Naive thymus-derived CD4-positive, alpha-beta T cell (primary cell): ENCODE measurements at places on chromosomes 1 and 21.

DNA sequence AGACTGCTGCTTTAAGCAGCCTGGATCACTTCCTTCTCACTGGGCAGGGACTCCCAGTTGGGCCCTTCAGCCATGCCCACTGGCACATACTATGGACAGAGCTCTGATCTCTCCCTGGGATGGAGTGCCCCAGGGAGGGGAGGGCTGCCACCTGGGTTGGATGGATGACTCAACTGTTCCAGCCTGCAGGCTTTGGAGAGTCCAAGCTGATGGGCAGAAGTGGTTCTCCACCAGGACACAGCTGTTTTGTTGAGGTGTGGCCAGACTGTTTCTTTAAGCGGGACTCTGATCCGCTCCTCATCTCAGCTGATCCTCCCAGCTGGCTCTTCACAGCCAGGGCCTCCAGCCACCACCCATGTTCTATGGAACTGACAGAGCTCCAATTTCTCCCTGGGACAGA is 166.9 kb downstream of the MAGI3 start:
- no peaks in the 10 kb centered on the region for H3K36me3 ChIP-seq
- H3K4me1 ChIP-seq = no peaks in the 10 kb centered on the region
- no peak for DNase-seq
- no peaks in the 10 kb centered on the region for H3K27me3 ChIP-seq
- no peak overlapping the region for H3K4me3 ChIP-seq
- no peak overlapping the region for H3K27ac ChIP-seq

GRCh38 chr1:223770621-223771315 is 58.4 kb downstream of the CAPN2 start:
- no peak overlapping the region for H3K27ac ChIP-seq
- no peak overlapping the region for H3K4me3 ChIP-seq
- H3K4me1 ChIP-seq = no peaks in the 10 kb centered on the region
- DNase-seq = no peak
- H3K36me3 ChIP-seq = peaks cover 41% of the 10 kb centered on the region

- no peaks in the 10 kb centered on the region for H3K4me1 ChIP-seq
- H3K27me3 ChIP-seq = no peaks in the 10 kb centered on the region
- H3K27ac ChIP-seq = no peak overlapping the region
Measured at GRCh38 chr1:218495931-218496330, 150.8 kb downstream of the TGFB2 start.

GRCh38 chr1:226420897-226421296 is 13.0 kb upstream of the PARP1 start:
- H3K27me3 ChIP-seq = no peaks in the 10 kb centered on the region
- H3K4me3 ChIP-seq = no peak overlapping the region
- no peak for DNase-seq
- H3K4me1 ChIP-seq = peaks cover 11% of the 10 kb centered on the region
- no peaks in the 10 kb centered on the region for H3K36me3 ChIP-seq

- no peaks in the 10 kb centered on the region for H3K36me3 ChIP-seq
- no peaks in the 10 kb centered on the region for H3K27me3 ChIP-seq
- H3K4me1 ChIP-seq = peaks cover 4% of the 10 kb centered on the region
Measured at GRCh38 chr1:109979489-109980091, 5.0 kb upstream of the AHCYL1 start.

GRCh38 chr1:43232074-43232473 is 37.7 kb upstream of the TMEM125 start:
- no peaks in the 10 kb centered on the region for H3K36me3 ChIP-seq
- no peaks in the 10 kb centered on the region for H3K4me1 ChIP-seq
- DNase-seq = no peak
- no peak overlapping the region for H3K27ac ChIP-seq
- H3K27me3 ChIP-seq = no peaks in the 10 kb centered on the region

DNA sequence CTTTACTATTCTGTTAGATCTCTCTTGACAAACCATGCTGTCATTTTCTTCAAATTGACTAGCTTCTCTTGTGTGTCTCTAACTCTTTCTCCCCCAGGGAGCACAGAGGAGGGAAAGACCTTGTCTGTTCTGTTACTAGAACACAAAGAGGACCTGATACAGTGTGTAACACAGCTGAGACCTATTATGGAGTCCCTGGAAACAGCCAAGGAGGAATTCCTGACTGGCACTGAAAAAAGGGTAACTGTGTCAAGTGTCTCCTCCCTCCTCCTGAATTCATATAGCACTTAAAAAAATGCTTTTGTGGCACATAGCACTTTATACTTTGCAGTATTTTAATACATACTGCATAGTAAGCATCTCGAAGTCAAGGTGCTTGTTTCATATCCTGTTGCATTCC is 50.6 kb downstream of the ZBTB40 start:
- H3K27me3 ChIP-seq = no peaks in the 10 kb centered on the region
- no peak overlapping the region for H3K4me3 ChIP-seq
- DNase-seq = no peak
- no peak overlapping the region for H3K27ac ChIP-seq
- H3K36me3 ChIP-seq = peaks cover 10% of the 10 kb centered on the region

DNA sequence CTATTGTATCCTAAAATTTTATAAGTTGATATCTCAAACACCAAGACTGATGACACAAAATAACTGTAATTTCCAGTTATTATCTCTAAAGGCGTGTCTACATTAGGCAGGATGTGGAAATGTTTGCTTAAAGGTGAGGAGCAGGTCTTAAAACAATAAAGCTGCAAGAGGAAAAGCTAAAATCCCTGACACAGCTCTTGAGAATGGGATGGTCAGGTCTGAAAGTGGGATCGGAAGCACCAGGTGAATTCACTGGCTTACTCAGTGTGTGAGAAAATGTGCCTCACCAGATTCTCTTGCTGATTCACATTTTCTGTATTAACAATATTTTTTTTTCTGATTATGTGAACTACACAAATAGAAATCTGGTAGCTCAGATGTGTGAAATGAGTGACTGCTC is 421.9 kb upstream of the ADAMTS5 start:
- H3K36me3 ChIP-seq = no peaks in the 10 kb centered on the region
- H3K4me1 ChIP-seq = no peaks in the 10 kb centered on the region
- no peak for DNase-seq
- H3K4me3 ChIP-seq = no peak overlapping the region
- no peak overlapping the region for H3K27ac ChIP-seq
- H3K27me3 ChIP-seq = no peaks in the 10 kb centered on the region

- H3K36me3 ChIP-seq = peaks cover 4% of the 10 kb centered on the region
- H3K27ac ChIP-seq = no peak overlapping the region
- peaks cover under 1% of the 10 kb centered on the region for H3K4me1 ChIP-seq
Measured at GRCh38 chr1:53332186-53332564, 4.3 kb upstream of the LRP8 start.

- H3K27me3 ChIP-seq = no peaks in the 10 kb centered on the region
- H3K4me1 ChIP-seq = no peaks in the 10 kb centered on the region
- DNase-seq = no peak
Measured at GRCh38 chr1:68538941-68539340, 42.1 kb upstream of the DEPDC1 start.

DNA sequence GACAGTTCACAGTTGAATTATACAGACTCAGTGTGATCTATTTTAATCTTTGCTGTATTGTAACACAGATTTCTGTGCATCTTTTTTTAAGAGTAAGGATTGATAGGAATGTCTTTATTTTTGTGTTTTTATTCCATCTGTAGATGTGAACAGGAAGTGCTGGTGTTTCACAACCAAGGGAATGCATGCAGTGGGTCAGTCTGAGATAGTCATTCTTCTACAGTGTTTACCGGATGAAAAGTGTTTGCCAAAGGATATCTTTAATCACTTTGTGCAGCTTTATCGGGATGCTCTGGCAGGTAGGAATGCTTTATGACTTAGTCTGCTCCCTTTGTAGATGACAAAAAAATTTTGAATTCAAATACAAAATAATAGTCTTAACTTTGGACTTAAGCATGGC is 84.5 kb downstream of the CC2D1B start:
- no peaks in the 10 kb centered on the region for H3K27me3 ChIP-seq
- no peak for DNase-seq
- no peaks in the 10 kb centered on the region for H3K36me3 ChIP-seq
- no peak overlapping the region for H3K27ac ChIP-seq
- H3K4me3 ChIP-seq = no peak overlapping the region

DNA sequence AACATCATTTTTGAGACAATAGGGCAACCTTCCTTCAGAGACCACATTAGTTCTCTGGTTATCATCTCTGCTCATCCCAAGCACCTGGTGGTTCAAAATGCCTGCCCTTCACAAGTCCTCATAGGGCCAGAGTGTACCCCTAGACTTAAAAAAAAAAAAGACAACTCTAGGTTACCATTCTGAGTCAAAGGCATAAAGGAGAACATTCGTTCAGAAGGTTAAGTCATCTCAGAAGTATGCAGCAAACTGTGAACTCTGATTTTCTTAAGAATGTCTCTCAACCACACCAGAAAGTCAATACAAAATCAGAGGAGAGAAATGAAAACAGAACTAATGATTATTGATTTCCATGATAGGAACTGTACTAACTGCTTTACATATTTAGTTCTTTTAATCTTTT is 9.2 kb upstream of the BEND5 start:
- no peaks in the 10 kb centered on the region for H3K36me3 ChIP-seq
- no peak overlapping the region for H3K27ac ChIP-seq
- no peaks in the 10 kb centered on the region for H3K4me1 ChIP-seq
- H3K27me3 ChIP-seq = no peaks in the 10 kb centered on the region
- no peak for DNase-seq

- no peak overlapping the region for H3K4me3 ChIP-seq
- DNase-seq = no peak
Measured at GRCh38 chr1:209434631-209435217, 148.8 kb upstream of the CAMK1G start.

DNA sequence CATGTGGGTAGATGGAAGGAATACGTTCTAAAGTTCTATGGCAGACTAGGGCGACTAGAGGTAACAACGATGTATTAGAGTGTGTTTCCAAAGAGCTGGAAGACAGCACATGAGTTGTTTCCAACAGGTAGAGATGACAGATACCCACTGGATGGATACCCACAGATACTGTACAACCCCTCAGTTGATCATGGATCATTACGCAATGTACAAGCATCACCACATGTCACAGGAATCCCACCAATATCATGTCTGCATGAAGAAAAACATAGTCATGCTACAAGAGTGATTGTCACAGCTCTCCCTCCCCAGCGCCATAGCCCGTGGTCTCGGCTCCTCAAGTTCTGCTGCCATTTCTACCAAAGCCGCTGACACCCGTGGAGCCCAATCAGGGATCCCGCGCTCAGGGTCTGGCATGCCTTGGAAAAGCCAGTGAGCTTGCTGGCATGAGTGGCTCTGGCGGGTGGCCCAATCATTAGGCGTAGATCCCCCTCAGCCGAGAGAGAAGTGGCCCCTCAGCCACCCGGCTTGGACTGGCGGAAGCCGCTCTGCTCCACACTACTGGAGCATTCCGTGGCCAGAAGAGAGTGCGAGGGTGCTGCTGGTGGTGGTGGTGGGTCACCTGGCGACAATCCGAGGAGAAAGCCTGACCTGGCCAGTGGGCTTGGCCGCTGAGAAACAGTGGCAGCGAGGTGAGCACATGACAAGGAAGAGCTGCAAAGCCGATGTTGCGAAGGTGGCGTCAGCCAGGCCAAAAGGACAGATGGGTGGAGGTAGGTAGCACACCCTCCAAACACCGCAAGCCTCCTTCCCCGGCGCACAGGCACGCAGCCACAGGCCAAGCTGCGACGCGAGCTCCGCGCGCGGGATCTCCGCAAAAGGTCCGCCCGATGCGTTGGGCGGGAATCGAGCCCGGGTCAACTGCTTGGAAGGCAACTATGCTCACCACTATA is 65.7 kb upstream of the FCGR2A start:
- H3K27ac ChIP-seq = no peak overlapping the region
- H3K27me3 ChIP-seq = peaks cover 5% of the 10 kb centered on the region
- H3K4me3 ChIP-seq = peak overlapping the region; percentile 37
- H3K4me1 ChIP-seq = no peaks in the 10 kb centered on the region

DNA sequence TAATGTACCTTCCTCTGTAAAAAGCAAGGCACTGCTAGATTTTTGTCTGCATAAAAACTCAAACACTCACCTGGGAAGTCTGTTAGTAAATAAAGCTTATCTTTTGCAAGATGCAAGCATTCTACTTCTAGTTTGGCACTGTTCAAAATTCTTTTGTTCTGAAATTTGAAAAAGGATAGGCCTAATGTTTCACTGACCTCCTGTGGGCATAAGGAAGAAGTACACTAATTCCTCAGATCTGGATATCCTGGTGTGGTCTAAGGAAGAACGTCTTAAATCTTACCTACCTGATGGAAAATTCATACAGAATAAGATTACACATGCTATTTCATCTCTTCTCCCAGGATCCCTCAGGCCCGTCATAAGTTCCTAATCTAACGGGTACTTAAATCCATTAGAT is 93.5 kb upstream of the CAMK1G start:
- DNase-seq = no peak
- no peak overlapping the region for H3K4me3 ChIP-seq
- no peaks in the 10 kb centered on the region for H3K36me3 ChIP-seq
- no peaks in the 10 kb centered on the region for H3K4me1 ChIP-seq
- no peaks in the 10 kb centered on the region for H3K27me3 ChIP-seq

GRCh38 chr1:19786988-19787423 is 12.7 kb downstream of the TMCO4 start:
- peaks cover 53% of the 10 kb centered on the region for H3K36me3 ChIP-seq
- no peaks in the 10 kb centered on the region for H3K27me3 ChIP-seq
- no peak overlapping the region for H3K27ac ChIP-seq
- H3K4me1 ChIP-seq = no peaks in the 10 kb centered on the region
- DNase-seq = no peak

GRCh38 chr1:236085545-236086159 is 20.8 kb upstream of the NID1 start:
- no peaks in the 10 kb centered on the region for H3K4me1 ChIP-seq
- no peaks in the 10 kb centered on the region for H3K27me3 ChIP-seq
- no peaks in the 10 kb centered on the region for H3K36me3 ChIP-seq
- no peak overlapping the region for H3K4me3 ChIP-seq
- H3K27ac ChIP-seq = no peak overlapping the region
- no peak for DNase-seq

DNA sequence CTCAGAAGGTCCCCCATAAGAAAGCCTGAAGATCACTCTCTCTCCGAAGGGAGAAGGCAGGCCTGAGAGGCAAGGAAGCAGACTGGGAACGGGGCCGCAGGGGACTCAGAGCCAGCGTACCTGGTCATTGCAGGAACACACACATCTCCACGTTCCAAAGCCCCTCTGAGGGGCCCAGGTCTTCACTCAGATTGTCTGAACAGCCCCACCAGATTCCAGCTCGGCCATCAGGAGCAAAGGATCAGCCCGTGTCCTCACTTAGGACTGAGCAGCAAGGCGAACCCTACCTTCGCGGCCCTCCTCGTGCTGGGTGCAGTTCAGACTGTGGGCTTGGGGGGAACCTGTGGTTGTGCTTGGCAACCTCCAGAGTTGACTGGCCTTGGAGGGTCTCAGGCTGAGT is 43.9 kb upstream of the SOX13 start:
- DNase-seq = no peak
- no peak overlapping the region for H3K4me3 ChIP-seq
- H3K4me1 ChIP-seq = no peaks in the 10 kb centered on the region
- H3K27me3 ChIP-seq = no peaks in the 10 kb centered on the region
- no peak overlapping the region for H3K27ac ChIP-seq
- H3K36me3 ChIP-seq = no peaks in the 10 kb centered on the region

DNA sequence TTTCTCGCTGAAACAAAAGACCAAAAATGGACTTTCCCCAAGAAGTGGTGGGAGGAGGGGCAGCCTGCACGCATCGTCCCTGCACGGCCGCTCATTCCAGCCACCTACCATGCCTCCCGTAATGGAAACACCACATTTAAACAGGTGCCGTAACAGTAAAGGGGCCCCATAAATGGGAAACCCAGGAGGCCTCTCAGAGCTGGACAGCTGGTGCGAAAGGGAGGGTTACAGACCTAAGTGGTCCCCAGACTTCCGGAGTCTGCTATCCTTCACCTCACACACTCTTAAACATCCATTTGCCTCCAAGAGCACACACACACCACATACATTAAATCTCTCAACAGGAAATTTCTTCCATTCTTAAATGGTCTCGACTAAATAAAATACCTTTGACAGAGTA is 120.7 kb upstream of the SOD1 start:
- H3K36me3 ChIP-seq = no peaks in the 10 kb centered on the region
- H3K4me1 ChIP-seq = no peaks in the 10 kb centered on the region
- H3K4me3 ChIP-seq = no peak overlapping the region
- no peak for DNase-seq
- no peaks in the 10 kb centered on the region for H3K27me3 ChIP-seq
